ENCODE measurements at places on chromosomes 2 and 18. TPM values are rescaled to one million over a fixed set of nuclear protein-coding genes. Genes with fewer than 3 reads are reported as not detected.

The MBD1 gene
- total RNA-seq = 98.4 TPM

GRCh38 chr2:9327873-9328352 lies 95.4 kb downstream of the ITGB1BP1 start:
- no peaks in the 10 kb centered on the region for H3K36me3 ChIP-seq
- H3K27me3 ChIP-seq = no peaks in the 10 kb centered on the region
- no peak for DNase-seq

DNA sequence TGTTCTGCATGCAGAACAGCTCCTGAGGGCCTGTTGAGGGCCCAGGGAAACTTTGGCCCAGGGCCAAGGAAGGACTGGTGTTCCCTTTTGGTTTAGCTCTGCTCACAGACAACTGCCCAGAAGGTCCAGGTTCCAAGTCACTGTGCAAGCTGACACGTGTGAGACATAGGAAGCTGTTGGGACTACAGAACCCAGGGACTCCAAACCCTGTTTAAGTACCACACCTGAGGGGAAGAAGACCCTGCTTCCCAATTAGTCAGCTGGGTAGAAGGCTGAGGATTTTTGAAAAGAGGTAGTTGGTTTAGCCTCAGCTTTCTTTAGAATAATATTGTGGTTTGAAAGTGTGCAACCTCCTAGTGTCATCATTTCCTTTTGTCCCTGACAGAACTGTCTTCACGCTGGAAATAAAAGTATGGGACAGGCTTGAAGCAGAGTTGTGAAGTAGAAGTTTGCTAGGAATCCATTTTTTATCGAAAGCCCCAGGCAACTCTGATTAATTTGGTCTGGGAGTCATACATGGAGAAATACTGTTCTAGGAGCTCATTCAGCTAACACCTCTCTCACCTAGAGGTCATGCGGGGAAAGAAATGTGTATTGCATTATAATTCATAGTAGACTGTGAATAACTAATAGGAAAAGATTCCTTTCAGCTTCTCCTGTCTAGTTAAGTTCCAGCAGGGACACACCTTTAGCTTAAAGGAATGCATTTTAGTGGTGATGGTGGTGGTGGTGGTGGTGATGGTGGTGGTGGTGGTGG lies 19.9 kb upstream of the IL1RL1 start:
- H3K4me1 ChIP-seq = no peaks in the 10 kb centered on the region
- H3K27me3 ChIP-seq = no peaks in the 10 kb centered on the region
- no peak overlapping the region for H3K27ac ChIP-seq

DNA sequence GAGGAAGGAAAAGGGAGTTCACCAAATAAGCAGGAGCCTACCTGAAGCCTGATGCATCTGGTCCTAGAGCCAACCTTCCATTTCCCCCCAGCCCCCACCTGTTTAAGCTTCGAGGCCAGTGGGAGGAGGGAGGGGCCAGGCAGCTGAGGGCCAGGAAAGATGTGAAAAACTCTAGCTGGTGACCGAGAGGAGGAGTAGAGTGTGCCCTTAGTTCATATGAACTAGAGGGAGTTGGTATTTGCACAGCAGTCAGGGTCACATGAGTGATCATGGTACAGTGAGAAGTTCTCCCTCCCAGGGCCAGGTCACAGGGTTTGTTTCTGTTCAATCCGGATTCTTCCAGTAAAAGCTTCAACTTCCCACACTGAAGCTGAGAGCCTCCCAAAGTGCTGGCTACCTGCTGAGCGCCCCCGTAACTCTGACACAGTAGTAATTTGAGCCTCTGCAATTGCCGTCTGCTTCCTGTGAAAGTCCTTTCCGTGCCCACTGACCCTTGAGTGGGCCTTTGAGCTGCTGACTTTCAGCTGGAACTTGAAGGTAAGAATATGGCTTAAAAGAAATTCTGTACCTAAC lies at the start of gene SULT1C2:
Gene SULT1C2 (plus strand): TSS at position 362 of the 573 bp plus-strand sequence. CDS start 4,773 bp downstream, outside the sequence.
- DNase-seq = no peak
- H3K27ac ChIP-seq = no peak within 1 kb of the TSS
- H3K36me3 ChIP-seq = no peaks in the 10 kb centered on the region

The DIPK1C gene
- total RNA-seq = 0.07 TPM

GRCh38 chr2:165273176-165273575 lies 34.0 kb downstream of the SCN2A start:
- H3K4me3 ChIP-seq = no peak overlapping the region
- no peaks in the 10 kb centered on the region for H3K27me3 ChIP-seq
- no peak overlapping the region for H3K27ac ChIP-seq
- peaks cover 21% of the 10 kb centered on the region for H3K4me1 ChIP-seq
